ENCODE measurements at places on chromosomes 12 and 14.

GRCh38 chr14:71532344-71532743, 399.9 kb upstream of the RGS6 start:
- no peak for DNase-seq

GRCh38 chr12:51865757-51866270, 17.3 kb upstream of the FIGNL2 start:
- DNase-seq = no peak

- DNase-seq = peak; percentile 81
Observed at GRCh38 chr12:96255077-96255476, 60.9 kb downstream of the ELK3 start.

GRCh38 chr12:68236421-68237059, 10.9 kb upstream of the IL26 start:
- DNase-seq = peak; percentile 33

DNA sequence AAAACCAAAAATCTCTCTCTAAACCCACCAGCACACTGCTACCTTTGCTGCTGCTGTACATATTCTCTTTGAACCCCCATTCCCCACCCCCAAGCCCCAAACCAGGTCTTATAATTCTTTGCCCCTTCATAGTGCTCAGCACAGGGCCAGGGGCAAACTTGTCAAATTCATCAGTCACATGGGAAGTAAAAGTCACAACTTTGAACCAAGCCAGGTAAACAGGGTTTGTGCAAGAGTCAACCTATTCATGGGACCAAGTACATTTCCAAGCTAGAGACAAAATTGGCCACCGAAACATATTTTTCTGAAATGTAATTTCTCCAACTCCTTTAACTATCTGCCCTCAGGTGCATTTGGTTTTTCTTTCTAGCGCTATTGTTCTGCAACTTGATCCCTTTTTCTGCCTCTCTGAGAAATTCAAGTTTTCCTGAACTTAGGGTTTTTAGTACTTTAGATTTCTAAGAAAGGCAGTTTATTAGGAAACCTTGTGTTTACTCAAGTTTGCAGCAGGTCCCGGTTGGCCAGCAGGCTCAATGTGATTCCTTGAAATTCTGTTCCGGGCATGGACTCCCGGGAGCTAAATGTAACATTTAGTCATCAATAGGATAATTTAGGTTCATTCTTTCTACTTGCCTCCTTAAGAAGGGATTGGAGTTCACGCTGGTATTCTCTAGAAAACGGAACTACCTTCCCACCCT, 230.5 kb downstream of the EFCAB11 start:
- no peak for DNase-seq

GRCh38 chr12:16568873-16569272, 37.1 kb downstream of the LMO3 start:
- DNase-seq = no peak

All from suppressor macrophage treated with lipopolysaccharide for 1 hour (primary cell).